ENCODE measurements at places on chromosomes 7 and 10.
A peak's percentile ranks its signal among the peaks of the same experiment; 100 is the strongest.

GRCh38 chr10:31393844-31394243 lies 74.8 kb downstream of the ZEB1 start:
- no peak for DNase-seq

DNA sequence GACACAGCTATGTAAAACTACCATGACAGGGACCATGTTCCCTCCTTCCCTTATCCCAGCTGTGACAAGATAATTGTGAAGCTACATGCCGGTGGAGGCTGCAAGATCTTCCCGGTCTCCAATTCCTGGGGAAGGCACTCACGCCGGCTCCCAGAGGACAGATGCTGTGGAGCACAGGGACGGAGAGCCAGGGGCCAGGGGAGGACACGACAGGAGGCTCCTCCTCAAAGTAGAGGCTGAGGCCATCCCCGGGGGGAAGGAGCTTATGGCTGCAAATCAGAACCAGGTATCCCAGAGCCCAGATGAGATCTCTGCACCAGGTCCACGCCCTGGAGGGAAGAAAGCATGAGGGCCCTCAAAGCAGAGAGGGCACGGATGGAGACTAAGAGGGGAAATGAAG lies 286.2 kb downstream of the TCERG1L start:
- no peak for DNase-seq

- DNase-seq: no peak
Measured at GRCh38 chr7:142670511-142670910, 78.8 kb upstream of the PRSS1 start.

DNA sequence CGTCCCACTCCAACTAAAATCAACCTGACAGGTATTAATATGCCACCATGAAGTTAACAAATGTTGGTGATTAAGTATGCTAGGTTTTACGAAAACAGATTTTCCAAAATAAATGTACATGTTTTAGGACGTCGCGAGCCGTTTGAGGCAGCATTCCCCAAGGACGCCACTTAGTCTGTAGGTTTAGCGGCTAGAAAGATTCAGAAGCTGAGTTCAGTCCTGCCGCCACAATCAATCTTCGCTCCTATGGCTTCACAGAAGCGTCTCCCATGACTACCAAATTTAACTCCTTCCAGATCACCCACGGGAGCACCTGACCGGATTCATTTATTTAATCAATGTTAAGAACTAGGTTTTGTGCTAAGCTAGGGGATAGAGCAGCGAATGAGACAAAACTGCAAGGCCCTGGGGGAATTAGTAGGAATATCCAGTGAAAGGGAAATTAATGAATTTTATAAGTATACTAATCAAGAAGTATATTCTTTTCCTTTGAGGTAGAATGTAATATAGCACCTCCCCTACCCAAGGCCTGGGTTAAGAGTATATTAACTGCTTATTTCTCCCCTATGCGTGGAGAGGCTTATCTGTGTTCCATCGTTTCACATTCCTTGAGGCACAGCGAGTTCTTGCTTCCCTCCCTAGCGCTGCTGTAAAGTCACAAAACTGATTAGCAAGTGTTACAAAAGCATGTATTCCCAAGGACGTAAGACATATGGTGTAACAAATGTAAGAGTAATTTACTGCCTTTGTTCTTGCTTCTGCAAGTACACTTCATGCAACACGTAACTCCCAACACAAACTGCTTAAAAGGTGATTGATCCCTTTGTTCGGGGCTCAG lies 994 bp upstream of the CYP51A1 start:
- DNase-seq: peak; percentile 0

DNA sequence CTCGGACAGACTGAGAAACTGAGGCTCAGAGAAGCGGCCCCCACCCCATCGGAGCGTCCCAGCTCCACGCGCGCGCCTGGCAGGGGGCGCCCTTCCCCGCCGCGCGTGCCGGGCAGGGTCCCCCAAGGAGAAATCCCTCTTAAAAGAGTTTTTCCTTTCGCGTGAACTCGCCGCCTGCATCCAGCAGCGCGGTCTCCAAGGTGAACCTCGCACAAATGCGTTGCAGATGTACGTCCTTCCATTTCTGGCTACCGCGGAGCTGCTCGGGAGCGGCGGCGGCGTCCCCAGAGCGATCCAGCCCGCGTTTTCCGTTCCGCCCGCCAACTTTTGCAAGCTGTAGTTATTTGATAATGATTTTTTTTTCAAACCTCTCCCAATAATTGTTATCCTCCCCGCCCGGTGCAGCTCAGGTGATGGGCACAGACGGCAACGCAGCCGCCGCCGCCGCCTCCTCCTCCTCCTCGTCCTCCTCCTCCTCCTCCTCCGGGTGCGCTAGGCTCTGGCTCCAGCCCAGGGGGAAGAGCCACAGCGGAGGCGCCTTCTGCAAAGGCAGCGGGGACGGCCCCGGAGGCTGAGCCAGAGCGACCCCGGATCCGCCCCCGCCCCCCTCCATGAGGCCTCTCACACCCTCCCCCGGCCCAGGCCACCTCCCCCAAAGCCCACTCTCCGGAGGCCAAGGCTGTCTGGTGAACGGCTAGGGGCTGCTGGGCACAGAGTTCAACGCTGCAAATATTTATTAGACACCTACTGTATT lies 74.0 kb upstream of the CUX1 start:
- peak; percentile 31 for DNase-seq

DNA sequence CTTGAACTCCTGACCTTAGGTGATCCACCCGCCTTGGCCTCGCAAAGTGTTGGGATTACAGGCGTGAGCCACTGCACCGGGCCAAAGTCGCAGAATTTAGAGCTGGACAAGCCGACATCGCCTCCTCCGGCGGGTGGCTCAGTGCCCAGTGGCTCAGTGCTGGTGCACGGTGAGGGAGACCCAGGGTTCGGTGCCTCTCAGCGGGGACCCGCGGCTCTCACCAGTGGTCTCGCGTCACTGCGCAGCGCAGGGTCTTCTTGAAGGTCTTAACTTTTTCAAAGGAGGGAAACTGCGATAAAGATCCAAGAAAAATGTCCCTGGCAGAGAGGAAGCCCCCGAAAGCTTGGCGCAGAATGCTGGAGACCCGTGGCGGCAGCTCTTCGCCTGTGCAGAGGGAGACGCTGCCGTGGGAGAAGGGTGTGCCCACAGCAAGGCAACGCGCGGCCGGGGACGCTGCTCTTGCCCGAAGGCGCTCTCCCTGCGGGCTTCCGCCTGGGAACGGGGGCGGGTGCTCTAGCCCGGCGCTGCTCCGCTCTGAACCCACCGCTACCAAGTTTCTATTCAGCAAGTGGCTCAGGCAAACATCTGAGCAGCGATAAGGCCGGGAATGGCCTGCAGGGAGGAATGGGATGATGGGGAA lies 324.3 kb downstream of the DNAJB6 start:
- no peak for DNase-seq

DNA sequence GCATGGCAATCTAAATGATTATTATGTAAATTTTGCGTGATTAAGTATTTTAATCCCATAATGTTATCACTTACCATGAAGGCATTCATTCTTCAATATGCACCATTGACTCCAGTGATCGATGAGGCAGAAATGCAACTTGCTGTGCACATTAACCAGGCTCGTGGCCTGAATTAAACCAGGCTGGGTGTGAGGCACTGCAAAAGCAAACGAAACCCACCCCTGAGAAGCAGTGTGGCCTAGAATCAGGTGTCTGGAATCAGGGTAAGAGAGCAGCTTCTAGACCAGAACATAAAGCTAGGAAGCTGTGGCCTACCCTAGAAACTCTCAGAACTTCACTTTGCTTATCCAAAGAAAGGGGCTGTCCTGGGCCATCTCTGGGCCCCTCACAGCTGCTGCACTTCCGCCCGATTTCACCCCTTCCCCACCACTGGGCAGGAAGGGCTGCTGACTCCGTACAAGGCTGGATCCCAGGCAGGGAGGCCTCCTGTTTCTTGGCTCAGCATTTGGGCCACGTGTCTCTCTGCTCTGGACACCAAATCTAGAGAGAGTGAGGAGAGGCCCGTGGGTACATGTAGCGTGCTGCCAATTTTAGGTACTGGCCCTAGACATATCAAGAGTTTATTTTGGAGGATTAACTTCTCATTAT lies 4.4 kb downstream of the PTPRE start:
- DNase-seq: no peak

GRCh38 chr7:116953372-116953905 lies at the start of gene ST7:
ST7 (plus strand) TSS chr7:116953501; CDS start chr7:116953541, 40 bp downstream.
- peak; percentile 42 for DNase-seq

DNA sequence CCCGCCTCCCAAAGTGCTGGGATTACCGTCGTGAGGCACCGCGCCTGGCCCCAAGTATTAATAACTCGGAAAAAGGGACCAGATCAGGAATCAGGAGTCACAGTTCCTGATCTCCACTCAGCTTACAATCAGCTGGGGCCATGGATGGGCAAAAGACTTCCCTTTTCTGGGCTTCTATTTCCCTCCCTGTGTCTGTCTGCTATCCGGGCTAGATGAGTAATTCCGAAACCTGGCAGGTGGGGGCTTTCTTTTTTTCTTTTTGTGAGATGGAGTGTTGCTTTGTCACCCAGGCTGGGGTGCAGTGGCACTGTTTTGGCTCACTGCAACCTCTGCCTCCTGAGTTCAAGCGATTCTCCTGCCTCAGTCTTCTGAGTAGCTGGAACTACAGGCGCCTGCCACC lies 11.6 kb downstream of the RPS24 start:
- DNase-seq: no peak

- DNase-seq: no peak
Measured at GRCh38 chr7:78195281-78195680, 396.7 kb downstream of the PHTF2 start.

GRCh38 chr10:70558871-70559810 lies 43.4 kb downstream of the PRF1 start:
- peak; percentile 64 for DNase-seq

- DNase-seq: no peak
Measured at GRCh38 chr10:89553064-89553734, 17.8 kb upstream of the SLC16A12 start.

- DNase-seq: no peak
Measured at GRCh38 chr7:64621656-64622055, 44.3 kb upstream of the ZNF107 start.

DNA sequence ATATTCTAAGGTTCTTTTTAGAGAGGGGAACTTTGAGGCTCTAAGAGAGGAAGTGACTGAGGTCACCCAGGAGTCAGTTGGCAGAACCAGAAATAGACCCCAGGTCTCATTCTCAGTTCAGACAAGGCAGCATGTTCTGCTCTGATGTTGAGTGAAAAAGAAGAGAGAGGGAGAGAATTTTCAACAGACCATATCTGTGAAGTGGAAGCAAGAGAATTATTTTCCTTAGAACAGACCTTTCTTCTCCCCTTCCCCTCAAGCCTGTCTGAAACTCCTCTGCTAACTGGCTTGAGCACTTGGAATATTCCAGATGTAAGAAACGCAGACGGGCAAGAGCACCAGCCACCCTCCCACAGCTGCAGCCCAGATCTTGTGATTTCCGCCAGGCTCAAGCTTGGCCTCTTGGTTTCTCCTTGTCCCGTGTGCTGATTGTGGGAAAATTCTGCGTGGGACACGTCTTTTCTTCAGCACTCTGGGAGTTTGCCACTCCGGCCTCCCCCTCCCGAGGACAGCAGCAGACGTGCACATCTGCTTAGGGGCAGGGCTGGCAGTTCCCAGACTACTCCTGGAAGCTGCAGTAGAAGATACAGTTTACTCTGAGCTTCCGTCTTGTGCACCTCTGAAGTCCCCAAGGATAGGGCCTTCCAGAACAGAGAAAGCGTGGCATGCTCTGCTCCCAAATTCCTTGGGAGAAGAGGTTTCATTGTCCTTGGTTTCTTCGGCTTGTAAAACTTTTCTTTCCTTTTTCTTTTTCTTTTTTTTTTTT lies 22.7 kb upstream of the IKZF1 start:
- no peak for DNase-seq

- DNase-seq: no peak
Measured at GRCh38 chr10:103701380-103702222, 153.8 kb downstream of the SH3PXD2A start.

DNA sequence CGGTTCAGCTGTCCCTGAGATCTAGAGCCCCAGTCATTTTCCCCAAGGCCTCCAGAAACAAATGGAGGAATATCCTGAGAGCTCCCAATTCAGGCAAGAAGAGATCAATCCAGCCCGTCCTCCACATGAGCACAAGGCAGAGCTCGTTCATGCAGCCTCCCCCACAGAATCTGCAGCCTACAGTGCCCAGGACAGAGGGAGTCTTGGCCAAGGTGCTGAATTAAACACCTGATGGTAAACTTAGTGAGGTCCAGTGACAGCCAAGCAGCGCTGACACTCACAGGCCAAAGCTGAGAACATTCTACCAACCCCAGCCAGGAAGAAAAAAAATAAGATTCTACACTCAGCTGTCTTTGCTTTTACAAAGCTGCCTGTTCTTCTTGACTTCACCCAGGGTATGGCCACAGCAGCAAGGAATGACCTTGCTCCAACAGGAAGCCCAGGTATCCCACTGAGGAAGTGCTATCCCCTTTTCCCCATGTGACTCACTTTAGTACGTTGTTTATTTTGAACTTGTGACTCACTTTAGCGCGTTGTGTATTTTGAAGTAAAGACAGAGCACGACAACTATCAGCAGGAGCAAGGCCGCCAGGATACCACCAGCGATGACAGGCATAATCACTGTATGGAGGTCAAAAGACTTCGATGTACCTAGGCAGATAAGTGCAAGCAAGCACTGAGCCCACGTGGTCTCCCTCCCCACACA lies 4.4 kb upstream of the CUZD1 start:
- no peak for DNase-seq

DNA sequence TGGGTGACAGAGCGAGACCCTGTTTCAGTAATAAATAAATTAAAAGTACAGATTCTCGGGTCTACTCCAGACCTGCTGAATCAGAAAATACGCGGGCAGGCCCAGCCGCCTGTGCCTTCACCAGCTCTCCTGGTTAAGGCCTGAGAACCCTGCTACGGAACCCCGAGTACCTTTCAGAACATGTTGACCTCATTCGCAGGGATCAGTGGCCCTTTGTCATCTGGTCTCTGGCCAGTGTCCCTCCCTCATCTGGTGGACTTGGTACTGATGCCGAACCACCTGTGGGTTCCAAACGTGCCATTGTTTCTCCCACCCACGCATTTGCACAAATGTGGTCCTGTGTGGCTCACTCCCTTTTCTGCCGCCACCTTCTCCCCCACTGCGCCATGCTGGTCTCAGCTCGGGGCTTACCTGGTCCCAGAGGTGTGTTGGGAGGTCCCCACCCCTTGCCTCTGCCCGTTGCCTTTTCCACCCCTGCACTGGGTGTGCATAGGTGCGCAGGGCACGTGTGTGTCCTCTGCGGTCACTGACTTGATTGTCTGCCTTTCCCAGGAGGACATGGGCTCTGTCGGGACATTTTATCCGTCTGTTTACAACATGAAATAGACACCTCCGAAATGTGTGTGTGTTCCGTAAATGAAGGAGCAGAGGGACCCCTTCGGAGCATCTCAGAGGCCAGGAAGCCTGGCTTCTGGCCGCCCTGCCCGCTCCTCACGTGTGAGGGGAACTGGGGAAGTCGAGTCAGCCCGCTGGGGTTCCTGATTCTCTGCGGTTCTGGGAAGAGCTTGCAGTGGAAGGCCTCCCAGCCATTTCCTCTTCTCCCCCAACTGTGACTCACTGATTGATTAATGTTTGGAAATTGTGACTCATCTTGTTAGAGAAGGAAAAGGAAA lies 135.2 kb downstream of the CUX1 start:
- no peak for DNase-seq
